ENCODE measurements at places on chromosomes 4 and X.

DNA sequence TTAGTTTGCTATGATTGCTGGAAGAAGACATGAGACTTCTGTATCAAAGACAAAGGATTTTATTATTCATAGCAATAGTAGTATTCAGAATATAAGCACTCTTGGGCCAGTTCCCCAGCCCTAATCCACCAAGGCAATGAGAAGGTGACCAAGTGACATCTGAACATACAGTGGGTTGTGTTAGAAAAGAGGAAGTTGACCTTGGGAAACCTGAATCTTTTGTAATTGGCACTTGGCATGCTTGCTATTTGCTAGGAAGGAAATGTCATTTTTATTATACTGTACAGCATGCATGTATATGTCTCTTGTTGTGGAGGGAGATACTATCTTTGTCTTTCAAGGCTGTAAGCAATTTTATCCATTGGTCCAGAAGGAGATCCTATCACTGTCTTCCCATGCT is 216.1 kb upstream of the FAT1 start:
- DNase-seq, result peak; percentile 82

DNA sequence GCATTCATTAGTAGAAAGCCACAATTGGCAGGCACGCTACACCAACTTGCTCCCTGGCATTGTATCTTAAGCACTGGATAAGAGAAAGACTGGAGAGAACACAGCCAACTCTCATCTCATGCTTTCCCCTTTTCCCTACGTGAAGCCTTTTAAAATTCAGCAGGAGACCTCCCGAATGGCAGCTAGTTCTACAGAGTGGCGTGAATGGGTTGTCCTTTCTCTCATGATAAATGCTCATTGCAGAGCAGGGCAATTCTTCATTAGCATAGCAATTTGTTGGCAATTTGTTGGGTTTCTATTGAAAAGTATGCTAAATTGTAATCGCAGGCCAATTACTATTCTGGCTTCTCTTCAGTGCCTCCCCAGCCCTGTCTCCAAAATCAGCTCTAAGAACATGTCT is 48.0 kb downstream of the SEPTIN11 start:
- DNase-seq, result no peak

- no peak for DNase-seq
These were observed 444.3 kb downstream of the NAP1L3 start for GRCh38 chrX:93229036-93229435.

GRCh38 chr4:177582992-177583391 is 140.8 kb upstream of the AGA start:
- DNase-seq, result no peak

DNA sequence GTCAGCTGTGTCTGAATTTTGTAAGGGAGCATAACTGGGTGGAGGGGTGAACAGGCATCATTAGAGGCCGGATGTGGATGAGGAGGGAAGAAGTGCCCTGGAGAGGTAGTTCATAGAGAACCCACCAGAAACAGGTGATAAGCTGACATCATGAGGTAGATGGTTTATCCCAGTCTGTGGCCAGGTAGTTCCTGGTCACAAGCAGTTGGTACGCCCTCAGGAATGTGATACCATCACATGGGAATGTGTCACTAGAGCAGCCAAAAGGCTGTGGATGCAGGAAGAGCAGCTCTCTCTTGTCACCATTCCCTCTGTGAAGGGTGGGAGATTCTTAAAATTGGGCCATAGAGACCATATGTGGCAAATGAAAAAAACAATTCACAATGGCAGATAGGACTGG is 21.9 kb downstream of the MSN start:
- no peak for DNase-seq

- DNase-seq, result no peak
These were observed 373.1 kb downstream of the STPG2 start for GRCh38 chr4:97770222-97770621.

DNA sequence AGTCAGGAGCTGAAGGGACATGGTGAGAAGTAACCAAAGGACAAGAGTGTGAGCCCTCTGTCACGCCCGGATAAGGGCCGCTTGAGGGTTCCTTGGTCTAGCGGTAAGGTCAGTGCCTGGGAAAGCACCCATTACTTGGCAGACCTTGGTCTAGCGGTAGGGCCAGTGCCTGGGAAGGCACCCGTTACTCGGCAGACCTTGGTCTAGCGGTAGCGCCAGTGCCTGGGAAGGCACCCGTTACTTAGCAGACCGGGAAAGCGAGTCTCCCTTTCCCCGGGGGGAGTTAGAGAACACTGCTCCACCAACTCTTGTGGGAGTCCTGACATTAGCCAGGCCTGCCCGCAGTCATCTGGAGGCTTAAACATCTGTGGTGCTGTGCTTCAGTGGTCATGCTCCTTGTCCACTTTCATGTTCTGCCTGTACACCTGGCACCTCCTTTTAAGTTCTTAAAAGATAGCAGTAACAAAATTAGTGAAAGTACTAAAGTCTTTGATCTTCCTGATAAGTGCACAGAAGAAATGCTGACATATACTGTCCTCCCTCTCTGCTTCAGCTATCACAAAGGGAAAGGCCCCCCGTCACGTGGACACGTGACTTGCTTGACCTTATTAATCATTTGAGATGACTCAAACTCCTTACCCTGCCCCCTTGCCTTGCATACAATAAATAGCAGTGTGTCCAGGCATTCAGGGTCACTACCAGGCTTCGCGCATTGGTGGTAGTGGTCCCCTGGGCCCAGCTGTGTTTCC is 9.3 kb upstream of the SEC24B start:
- DNase-seq, result no peak

DNA sequence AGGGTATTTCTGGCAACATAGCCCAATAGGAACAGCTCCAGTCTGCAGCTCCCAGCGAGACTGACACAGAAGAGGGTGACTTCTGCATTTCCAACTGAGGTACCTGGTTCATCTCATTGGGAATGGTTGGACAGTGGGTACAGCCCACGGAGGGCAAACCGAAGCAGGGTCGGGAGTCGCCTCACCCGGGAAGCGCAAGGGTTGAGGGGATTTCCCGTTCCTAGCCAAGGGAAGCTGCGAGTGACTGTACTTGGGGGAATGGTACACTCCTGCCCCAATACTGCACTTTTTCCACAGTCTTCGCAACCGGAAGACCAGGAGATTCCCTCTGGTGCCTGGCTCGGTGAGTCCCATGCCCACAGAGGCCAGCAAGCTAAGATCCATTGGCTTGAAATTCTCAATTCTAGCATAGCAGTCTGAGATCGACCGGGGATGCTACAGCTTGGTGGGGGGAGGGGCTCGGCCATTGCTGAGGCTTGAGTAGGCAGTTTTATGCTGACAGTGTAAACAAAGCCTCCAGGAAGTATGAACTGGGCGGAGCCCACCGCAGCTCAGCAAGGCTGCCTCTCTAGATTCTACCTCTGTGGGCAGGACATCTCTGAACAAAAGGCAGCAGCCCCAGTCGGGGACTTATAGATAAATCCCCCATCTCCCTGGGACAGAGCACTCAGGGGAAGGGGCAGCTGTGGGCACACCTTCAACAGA is 14.0 kb upstream of the ADAD1 start:
- no peak for DNase-seq

DNA sequence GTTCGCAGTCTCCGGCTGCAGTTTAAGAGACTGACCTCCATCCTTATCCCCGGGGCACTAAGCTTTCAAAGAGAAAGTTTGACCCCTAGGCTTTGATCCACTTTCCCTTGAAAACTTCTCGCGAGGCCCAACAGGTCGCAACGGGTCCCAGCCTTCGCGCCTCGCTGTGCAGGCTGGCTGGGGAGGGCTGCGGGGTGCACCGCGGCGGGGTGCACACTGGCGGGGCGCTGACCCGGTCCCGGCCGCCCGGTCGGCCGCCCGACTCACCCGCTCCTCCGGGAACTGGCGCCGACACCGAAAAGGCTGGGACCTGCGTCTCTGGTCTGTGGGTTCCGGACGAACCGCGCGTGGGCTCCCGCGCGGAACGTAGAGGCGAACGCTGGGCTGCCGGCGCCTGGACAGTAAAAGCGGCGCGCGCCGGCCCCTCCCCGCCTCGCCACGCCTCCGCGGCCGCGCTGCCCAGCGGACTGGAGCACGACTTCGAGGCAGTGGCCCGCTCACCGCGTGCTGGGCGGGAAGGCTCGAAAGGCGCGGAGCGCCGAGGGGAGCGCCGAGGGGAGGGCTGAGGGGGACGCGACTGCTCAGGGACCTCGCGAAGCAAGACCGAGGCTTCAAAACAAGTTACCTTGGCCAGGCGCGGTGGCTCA is at the start of gene TAF7L:
Gene TAF7L (minus strand): TSS at position 378 of the 647 bp plus-strand sequence. CDS start 3,791 bp downstream, outside the sequence.
- no peak for DNase-seq

DNA sequence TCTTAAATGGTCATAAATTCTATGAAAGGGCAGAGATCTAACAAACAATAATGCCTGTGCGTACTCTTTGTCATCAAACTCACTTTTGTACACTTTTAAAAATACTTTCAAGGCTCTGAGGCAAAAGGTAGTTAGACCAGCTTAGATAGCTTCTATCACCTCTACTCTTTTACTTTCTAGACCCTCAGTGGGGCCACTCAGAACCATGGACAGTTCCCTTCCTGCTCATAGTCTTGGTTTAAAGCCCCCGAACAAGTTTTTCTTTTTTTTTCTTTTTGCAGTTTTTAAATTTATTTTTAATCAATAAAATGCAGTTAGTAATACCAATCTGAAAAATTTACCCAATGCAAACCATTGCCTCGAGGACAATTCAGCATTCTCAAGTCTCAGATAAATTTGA is 460.5 kb upstream of the CNKSR2 start:
- peak; percentile 4 for DNase-seq

Measured in Kasumi-1 (cell line).